Sigmoid colon (tissue), 7 donors: ENCODE measurements at places on chromosomes 11 and 22. TPM values are rescaled to one million over a fixed set of nuclear protein-coding genes. Genes with fewer than 3 reads are reported as not detected.
A peak's percentile ranks its signal among the peaks of the same experiment; 100 is the strongest.

The SNX15 gene
- 22.8 TPM for total RNA-seq

The SMC1B gene
- not detected for total RNA-seq

GRCh38 chr11:116733969-116734508, 38.7 kb downstream of the BUD13 start:
- no peak overlapping the region for H3K4me3 ChIP-seq
- no peaks in the 10 kb centered on the region for H3K27me3 ChIP-seq
- H3K27ac ChIP-seq, result no peak overlapping the region
- H3K36me3 ChIP-seq, result no peaks in the 10 kb centered on the region

DNA sequence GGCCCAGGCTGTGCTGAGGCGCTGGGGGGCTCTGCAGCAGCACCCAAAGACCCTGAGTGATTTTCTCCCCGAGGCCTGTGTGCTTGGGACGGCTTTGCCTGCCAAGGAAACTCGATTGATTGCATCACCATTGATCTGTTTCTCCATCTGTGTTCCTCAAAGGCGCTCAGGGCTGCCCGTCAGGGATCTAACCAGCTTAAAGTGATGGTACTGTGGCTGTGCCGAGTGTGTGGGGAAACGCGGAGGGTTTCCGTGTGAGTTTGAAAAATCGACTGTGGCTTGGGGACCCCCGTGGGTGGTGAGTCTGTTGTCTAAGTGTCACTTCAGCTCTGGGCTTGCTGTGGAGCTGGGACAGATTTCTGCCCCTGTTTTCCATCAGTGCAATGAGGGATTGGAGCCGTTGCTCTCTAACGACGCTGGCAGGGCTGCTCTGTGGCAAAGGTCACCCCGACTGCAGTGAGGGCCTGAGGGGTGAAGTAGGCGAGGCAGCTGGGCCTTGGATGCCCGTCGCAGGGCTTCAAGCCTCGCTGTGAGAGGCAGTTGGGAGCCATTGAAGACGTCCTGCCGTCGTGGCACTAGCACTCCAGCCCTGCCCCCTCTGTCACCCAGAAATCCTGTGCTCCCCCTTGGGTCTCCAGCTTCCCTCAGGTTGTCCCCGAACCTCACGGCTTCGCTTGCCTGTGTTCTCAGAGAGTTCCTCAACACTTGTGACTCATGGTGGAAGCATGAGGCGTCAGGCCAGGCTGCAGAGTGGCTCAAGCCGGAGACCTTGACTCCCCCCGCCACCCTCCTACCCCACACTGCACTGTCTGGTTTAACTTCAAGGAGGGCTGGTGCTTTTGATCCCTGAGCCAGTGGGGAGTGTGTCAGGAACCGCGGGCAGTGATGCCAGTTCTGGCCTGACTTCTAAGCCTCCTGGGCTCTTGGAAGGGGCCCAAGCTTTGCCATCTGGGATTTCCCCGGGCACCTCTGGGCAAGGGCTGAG, 21.8 kb downstream of the CACNA1I start:
- H3K4me1 ChIP-seq, result peaks cover 8% of the 10 kb centered on the region
- H3K4me3 ChIP-seq, result no peak overlapping the region
- no peaks in the 10 kb centered on the region for H3K36me3 ChIP-seq
- DNase-seq, result peak; percentile 75
- no peaks in the 10 kb centered on the region for H3K27me3 ChIP-seq

DNA sequence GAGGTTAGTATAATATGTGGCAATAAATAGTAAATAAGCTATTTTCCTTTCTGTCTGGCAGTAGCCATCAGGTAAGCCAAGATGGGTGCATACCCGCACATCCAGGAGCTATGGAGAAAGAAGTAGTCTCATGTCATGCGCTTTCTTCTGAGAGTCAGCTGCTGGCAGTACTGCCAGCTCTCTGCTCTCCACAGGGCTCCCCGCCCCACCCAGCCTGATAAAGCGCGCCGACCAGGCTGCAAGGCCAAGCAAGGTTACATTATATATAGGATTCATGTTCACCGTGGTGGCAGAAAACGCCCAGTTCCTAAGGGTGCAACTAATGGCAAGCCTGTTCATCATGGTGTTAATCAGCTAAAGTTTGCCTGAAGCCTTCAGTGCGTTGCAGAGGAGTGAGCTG, 126.2 kb downstream of the ATG16L2 start:
- no peak overlapping the region for H3K27ac ChIP-seq
- H3K4me1 ChIP-seq, result no peaks in the 10 kb centered on the region
- no peak overlapping the region for H3K4me3 ChIP-seq
- DNase-seq, result no peak
- no peaks in the 10 kb centered on the region for H3K36me3 ChIP-seq
- no peaks in the 10 kb centered on the region for H3K27me3 ChIP-seq

GRCh38 chr11:60183591-60184205, 815 bp upstream of the MS4A6A start:
- DNase-seq, result no peak
- peak overlapping the region; percentile 53 for H3K27ac ChIP-seq
- no peaks in the 10 kb centered on the region for H3K36me3 ChIP-seq
- H3K27me3 ChIP-seq, result no peaks in the 10 kb centered on the region
